Prostate gland (tissue), 2 donors: ENCODE measurements at places on chromosomes 1 and 21.

- no peak for DNase-seq
- H3K4me1 ChIP-seq, result no peaks in the 10 kb centered on the region
- H3K36me3 ChIP-seq, result no peaks in the 10 kb centered on the region
- no peaks in the 10 kb centered on the region for H3K27me3 ChIP-seq
Measured at GRCh38 chr1:79303040-79303439, 296.5 kb upstream of the ADGRL4 start.

- DNase-seq, result no peak
- no peaks in the 10 kb centered on the region for H3K27me3 ChIP-seq
- H3K4me3 ChIP-seq, result no peak overlapping the region
- no peaks in the 10 kb centered on the region for H3K4me1 ChIP-seq
- no peaks in the 10 kb centered on the region for H3K36me3 ChIP-seq
Measured at GRCh38 chr1:113895961-113896360, 8.6 kb upstream of the BCL2L15 start.

DNA sequence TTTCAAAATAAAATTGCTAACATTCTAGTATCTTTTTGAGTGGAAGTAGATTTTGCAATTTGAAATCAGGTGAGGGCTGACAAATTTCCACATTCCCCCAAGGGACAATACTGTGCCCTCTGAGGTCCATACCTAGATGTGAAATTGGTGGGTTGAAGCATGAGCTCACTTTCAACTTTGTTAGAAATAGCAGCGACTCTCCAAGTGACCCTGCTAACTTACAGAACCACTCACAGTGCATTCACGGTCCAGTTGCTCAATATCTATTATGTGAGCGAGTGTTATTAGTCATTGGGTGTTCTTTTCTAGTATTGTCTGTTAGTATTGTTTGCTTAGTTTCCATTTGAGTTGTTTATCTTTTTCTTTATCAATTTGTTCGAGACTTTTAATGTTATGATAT lies 53.6 kb upstream of the ASB17 start:
- no peaks in the 10 kb centered on the region for H3K27me3 ChIP-seq
- no peak overlapping the region for H3K27ac ChIP-seq
- no peaks in the 10 kb centered on the region for H3K4me1 ChIP-seq
- no peak overlapping the region for H3K4me3 ChIP-seq

DNA sequence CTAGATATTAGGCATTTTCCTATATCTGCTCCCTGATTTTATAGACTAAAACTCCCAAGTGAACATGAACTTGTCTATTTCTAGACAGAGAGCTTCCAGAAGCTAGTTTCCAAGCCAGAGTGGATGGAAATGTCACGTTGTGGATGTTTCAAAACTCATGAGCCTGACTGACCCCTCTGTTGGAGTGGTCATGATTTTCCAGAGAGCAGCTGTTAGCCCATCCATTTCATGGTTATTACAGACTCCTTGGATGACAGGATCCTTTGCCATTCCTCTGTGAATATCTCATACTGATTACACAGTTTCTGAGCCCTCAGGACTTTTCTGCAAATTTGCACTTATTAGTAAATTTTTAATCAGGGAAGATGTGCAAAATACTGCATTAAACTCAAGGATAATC lies 76.8 kb upstream of the ATF3 start:
- no peaks in the 10 kb centered on the region for H3K4me1 ChIP-seq
- no peaks in the 10 kb centered on the region for H3K36me3 ChIP-seq
- H3K4me3 ChIP-seq, result no peak overlapping the region
- H3K27me3 ChIP-seq, result no peaks in the 10 kb centered on the region
- DNase-seq, result no peak

GRCh38 chr1:180695282-180695681 lies 63.5 kb downstream of the XPR1 start:
- H3K27ac ChIP-seq, result no peak overlapping the region
- H3K27me3 ChIP-seq, result no peaks in the 10 kb centered on the region
- no peak overlapping the region for H3K4me3 ChIP-seq

DNA sequence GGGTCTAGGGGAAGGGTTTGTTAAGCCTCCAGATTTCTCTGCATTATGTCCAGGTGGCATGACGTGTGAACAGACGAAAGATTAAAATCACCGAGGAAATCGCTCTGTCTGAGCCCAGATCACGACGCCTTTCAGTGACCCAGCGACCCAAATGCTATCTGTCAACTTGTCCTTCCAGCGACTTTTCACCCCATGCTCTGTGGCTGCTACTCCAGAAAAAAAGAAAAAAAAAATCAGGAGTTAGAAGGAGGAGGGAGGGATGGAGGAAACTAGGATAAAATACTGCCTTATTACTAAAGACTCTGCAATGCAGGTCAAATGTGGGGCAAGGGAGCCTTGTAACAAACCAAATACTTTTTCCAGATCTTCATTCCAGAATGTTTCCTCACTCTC lies 352.0 kb downstream of the NUF2 start:
- DNase-seq, result no peak
- H3K27me3 ChIP-seq, result no peaks in the 10 kb centered on the region
- H3K4me1 ChIP-seq, result no peaks in the 10 kb centered on the region
